Activated CD4-positive, alpha-beta T cell treated with anti-CD3 and anti-CD28 coated beads for 36 hours (primary cell): ENCODE measurements at places on chromosomes 12 and 14.

DNA sequence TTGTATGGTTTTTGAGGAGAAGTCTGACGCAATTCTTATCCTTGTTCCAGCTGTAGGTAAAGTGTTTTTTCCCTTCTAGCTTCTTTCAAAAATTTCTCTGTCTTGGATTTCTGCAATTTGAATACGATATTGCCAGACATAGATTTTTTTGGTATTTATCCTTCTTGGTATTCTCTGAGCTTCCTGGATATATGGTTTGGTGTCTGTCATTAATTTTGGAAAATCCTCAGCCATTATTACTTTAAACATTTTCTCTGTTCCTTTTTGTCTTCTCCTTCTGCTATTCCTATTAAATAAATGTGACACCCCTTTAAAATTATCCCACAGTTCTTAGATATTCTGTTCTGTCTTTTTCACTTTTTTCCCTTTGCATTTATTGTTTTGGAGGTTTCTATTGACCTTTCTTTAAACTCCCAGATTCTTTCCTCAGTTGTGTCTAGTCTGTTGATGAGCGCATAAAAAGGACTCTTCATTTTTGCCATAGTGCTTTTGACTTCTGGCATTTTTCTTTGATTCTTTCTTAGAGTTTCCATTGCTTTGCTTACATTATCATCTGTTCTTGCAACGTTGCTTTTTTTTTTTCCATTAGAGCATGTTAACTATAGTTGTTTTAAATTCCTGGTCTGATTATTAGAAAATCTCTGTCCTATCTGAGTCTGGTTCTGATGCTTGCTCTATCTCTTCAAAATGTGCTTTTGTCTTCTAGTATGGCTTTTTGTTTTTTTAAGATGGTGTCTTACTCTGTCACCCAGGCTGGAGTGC lies 129.1 kb downstream of the MSRB3 start:
- DNase-seq: no peak

DNA sequence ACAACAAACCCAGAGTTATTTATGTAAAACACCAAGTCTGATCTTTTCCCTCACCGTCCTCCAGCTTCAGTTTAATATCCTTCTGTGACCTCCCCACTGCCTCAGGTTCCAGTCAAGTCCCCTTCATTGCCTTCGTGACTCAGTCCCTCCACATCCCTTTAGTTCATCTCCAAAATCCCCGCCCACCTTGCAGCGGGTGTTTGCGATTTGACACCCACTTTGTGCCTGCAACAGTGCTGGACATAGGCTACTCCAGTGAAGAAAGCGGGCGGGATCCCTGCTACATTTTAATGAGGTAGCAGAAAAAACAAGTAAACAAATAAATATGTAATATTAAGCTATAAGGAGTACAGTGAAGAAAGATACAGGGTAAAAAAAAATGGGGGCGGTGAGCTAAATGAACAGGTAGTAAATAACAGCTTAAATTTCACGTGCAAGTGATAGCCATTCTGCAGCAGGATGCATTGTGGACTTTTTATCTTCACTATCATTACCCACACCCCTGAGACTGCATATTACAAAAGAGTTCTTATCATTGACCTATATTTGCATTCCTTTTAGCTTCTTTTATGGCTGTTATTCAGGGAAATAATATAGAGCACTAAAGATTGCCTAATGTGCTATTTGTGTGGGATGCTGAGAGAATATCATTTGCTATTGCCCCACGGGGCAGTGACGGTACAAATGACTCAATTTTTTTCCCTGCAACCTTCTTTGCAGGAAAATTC lies 222.8 kb upstream of the NUDT4 start:
- DNase-seq: no peak

GRCh38 chr12:99386907-99387306 lies 260.6 kb upstream of the GARIN6 start:
- no peak for DNase-seq

GRCh38 chr14:67056684-67057083 lies 132.6 kb upstream of the GARIN2 start:
- no peak for DNase-seq

DNA sequence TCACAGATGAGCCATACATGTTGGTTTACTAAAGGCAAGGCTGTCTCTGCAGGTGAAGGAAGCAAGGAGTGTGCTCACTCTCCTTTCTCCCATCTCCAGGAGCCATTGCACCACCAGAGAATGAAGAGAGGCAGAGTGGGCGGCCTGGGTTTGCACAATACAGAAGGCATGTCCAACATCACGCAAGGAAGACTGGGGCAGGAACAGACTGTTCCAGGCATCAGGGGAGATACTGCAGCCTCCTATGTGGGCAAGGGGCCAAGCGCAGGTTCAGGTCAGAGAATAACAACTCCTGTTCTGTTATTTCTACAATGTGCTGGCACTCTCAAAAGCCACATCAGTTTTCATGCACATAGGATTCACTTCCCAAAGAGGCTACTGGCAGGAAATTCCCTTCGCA lies 1.7 kb upstream of the TMEM229B start:
- DNase-seq: no peak

GRCh38 chr14:53338192-53338591 lies 185.1 kb upstream of the DDHD1 start:
- DNase-seq: no peak

GRCh38 chr14:39247256-39247655 lies 13.5 kb downstream of the MIA2 start:
- no peak for DNase-seq
